ENCODE measurements at places on chromosomes 2 and 18. TPM values are rescaled to one million over a fixed set of nuclear protein-coding genes. Genes with fewer than 3 reads are reported as not detected.

DNA sequence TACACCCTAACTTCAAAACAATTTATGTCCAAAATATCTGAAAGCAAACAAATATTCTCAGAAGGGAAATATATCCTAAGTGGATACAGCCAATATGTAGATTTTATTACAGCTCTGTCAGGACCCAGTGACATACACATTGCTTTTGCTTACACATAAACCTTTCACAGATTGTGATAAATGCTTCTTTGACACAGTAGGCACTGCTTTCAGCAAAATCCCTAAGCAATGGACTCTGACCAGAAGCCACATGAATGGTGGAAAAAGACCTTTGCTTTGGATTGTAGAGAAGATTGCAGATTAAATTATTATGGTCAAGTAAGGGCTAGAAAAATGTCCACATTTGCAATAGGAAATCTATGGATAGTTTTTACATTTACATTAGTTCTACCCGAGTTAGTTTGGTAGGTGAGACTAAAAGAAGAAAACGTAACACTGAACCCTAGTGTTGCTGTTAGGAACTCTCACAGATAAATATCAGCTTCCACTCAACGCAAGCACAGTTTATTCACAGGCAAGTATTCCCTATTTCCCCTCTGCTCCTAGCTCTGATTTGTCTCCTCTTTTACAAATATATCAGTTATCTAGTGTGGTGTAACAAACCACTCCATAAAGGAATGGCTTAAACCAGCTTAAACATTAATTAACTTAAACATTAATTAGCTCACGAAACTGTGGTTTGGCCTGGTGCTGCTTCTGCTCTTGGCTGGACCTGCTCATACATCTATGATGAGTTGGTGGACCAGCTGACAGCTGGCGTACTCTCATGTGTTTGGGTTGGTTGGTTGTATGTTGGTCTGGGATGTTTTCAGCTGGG lies 23.6 kb upstream of the SERPINE2 start:
- DNase-seq, result no peak

- no peak for DNase-seq
Observed at GRCh38 chr2:7826656-7827055, 855.2 kb upstream of the ID2 start.

GRCh38 chr2:179129574-179130238 lies 79.8 kb upstream of the CCDC141 start:
- DNase-seq, result peak; percentile 9

MRPL19 gene
- total RNA-seq, result 51.1 TPM

MOCOS gene
- total RNA-seq, result 5.1 TPM

DNA sequence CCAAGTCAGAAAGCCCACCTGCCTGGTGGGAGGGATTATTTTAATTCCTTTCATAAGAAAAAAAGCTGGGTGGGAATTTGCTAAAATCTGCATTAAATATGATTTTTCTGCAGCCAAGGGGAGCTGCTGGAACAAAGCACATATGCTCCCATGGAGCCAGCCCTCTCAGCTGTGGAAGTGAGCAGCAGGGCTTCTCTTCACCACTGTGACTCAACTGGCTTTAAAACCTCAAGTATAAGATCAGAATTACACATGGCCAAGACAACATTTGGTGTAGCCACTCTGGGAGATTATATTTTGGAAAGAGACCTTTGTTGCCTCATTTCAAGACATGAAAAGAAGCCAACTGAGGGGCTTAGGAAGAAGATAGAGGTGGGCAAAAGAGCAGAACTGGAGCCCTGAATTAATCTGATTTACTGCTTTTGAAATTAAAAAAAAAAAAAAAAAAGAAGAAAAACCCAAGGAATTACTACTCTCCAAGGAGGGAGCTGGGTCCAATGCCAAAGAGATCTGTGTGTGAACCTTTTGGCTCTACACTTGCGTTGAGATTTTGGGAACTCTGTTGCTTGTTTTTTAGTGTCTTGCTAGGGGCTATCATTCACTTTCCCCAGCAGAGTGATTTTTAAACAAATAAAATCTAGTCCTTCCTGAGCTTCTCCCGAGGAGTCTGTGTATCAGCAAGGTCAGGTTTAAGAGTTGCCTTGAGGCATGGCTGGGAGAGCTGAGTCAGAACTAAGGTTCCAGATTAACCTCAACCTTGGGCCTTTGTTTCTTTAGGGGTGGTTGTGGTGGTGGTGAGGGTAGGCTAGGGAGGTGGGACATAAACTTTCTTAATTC lies 6.0 kb downstream of the LHCGR start:
- peak; percentile 9 for DNase-seq

SPOPL gene
- 12.8 TPM for total RNA-seq

- DNase-seq, result no peak
Observed at GRCh38 chr2:10548626-10549025, 100.5 kb upstream of the ODC1 start.

KCNIP3 gene
- total RNA-seq, result 4.1 TPM

DNA sequence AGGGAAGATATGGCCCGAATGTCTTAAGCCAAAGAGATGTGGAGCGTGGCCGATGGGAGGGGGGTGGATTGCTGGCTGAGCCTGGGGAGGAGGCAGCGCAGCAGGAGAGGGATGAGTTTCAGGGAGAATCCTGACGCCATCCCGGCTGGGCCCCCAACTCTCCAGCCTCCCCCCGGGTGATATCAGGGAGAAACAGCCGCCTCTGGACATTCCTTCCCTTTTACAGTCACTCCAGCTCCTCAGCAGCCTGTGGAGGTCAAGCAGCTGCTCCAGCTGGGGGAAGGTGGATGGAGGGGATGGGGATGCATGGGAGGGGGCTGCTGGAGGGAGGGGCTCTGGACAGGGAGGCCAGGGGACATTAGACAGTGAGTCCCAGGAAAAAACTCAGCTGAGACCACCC lies 9.5 kb upstream of the DES start:
- DNase-seq, result no peak

UNC80 gene
- total RNA-seq, result not detected

DNA sequence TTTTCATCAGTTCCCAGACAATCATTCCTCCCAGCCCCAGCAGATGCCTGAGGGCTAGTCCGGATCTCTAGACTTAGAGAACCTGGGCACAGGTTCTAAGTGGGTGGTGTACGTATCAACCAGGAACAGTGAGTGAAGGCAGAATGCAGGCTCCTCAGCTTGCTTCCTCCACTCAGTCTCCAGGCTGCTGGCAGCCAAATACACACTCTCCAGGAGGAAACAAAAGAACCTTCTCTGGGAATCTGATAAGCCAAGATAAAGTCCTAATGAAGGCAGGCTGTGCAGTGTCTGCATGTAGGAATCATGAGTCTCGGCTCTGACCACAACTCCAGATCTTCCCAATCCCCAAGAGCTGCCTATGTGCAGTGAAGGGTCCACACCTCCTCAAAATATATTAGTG lies 245.7 kb downstream of the SP3 start:
- DNase-seq, result no peak
